ENCODE measurements at places on chromosomes 3 and 15.
A peak's percentile ranks its signal among the peaks of the same experiment; 100 is the strongest.

DNA sequence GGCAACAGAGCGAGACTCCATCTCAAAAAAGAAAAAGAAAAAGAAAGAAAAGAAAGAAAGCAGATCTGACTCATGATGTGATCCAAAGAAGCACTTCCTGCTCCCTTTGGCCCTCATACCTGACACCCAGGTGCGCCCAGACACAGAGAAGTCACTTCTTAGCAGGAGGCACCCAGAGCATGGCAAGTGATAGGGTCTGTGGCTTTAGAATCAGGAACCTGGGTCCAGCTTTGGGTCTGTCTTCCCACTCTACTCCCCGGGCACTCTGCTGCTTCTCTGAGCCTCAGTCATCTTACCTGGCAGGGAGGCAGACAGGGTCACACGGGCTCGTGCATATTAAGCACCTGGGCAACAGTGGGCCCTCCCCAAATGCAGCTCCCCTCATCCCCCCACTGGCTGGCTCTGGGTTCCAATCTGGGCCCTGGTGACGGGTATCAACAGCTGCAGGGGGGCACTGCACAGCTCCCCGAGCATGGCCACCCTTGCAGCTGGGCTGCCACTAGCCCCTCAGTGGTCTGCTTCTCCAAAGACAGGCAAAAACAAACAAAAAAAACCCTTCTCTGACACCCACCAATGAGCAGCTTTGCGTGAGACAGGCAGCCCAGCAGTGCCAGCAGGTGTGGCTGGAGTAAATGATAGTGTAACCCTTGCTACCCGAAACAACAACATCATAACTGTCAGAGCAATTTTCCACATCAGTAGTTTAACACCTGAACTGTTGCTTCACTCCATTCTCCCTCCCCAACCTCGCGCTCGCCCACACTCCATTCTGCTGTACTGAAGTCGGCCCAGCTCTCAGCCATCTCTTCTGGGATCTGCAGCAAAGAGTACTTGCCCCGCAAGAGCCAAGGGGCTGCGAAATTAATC, 99.8 kb downstream of the MEGF11 start:
- DNase-seq: no peak

GRCh38 chr3:143839980-143840379, 8.3 kb downstream of the SLC9A9 start:
- DNase-seq: no peak

DNA sequence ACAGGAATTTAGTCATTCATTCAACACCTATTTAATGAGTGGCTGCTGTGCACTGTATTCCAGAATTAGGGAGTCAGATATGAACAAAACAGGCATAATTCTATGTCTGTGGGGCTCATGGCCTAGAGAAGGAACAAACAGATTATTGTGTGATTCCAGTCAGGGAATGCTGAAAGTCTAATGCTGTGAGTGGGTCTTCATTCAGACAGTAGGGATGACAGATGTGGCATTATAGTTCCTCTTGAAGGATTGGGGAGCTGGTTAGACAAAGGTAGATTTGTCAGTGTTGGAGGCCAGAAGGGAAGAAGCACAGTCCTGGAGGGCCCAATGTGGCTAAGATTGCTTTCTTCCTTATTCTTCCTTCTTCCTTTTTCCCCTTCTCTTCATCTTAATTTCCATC, 226.4 kb upstream of the EIF1B start:
- DNase-seq: no peak

GRCh38 chr3:50890688-50891344, 216.1 kb downstream of the DOCK3 start:
- DNase-seq: no peak

DNA sequence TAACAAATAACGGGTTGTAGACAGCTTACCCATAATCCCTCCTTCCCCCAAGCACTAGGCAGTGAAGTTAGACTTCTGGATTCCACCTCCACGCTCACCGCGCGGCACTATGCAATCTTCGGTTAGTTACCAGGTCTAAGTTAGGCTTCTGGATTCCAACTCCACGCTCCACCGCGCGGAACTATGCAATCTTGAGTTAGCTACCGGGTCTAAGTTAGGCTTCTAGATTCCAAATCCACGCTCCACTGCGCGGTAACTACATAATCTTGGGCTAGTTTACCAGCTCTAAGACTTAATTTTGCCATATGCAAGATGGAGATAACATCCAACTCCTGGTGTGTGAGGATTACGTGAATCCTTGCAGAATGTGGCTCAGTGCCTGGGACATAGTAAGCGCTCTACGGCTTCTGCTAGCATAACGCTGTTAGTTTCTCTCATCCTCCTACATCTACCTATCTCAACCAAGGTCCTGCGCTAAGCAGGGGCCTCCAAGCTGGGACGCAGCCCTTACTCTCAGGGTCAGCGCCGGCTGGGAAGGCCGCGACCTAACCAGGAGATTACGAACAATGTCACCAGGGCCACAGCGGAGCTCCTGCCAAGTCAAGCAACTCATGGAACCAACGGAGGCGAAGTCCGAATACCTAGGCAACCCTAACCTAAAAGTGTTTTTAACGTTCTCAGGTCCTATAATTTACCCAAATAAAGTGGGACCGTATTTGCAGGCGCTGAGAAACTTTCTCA, 497 bp upstream of the RPLP1 start:
- DNase-seq: peak; percentile 41

DNA sequence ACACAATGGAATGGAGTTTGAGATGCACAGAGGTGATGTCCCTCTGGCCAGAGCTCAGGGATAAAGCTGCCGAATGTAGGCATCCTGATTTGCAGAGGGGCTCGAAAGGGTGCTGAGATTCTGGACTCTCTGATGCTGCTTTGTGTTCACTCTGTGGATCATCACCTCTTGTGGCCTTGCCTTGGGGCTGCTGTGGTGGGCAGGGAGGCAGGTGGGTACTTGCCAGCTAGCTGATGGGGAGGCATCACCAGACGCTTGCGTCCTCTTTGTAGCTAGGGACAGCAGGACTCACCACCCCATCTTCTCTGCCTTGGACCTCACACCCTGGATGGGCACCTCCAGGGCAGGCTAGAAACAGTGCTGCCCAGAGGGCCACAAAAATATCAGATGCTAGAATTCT, 14.6 kb upstream of the RASGRF1 start:
- no peak for DNase-seq

DNA sequence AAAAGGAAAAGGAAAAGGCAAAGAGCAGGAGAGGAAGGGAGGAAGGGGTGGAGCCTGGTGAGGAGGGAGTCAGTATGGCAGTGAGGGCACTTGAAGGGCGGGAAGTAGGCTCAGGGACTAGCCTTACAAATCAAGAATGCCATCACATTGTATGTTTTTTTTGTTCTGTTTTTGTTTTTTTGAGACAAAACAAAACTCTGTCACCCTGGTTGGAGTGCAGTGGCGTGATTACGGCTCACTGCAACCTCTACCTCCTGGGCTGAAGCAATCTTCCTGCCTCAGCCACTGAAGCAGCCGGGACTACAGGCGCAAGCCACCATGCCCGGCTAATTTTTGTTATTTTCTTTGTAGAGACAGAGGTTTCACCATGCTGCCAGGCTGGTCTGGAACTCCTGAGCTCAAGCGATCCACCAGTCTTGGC, 10.5 kb upstream of the PIK3CB start:
- DNase-seq: no peak

GRCh38 chr3:142072816-142073215, 76.5 kb downstream of the TFDP2 start:
- DNase-seq: no peak

GRCh38 chr15:92305343-92305742, 88.3 kb upstream of the ST8SIA2 start:
- no peak for DNase-seq

- no peak for DNase-seq
Observed at GRCh38 chr3:178655488-178655887, 119.3 kb downstream of the KCNMB2 start.

GRCh38 chr3:59795756-59796155, 745.9 kb upstream of the CFAP20DC start:
- no peak for DNase-seq

- no peak for DNase-seq
Observed at GRCh38 chr3:108479224-108479623, 31.2 kb downstream of the MYH15 start.

DNA sequence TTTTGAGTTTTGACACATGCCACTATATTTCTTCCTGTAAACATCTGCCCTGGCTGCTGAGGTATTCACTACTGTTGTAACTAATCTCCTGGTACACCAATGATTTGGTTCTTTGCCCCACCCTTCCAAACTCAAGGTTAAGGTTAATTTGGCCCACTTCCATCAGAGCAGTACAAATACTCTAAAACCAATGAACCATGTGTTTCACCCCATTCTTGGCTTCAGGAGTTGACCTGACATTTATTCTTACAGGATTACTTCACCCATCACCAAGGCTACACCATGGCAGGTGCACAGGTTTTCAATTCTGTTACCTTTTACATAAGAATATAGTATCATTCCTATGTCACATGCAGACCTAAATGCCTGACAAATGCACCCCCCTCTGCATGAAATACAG, 1179.9 kb downstream of the ZPLD1 start:
- no peak for DNase-seq

- DNase-seq: no peak
Observed at GRCh38 chr3:183181606-183182005, 19.1 kb upstream of the LAMP3 start.

DNA sequence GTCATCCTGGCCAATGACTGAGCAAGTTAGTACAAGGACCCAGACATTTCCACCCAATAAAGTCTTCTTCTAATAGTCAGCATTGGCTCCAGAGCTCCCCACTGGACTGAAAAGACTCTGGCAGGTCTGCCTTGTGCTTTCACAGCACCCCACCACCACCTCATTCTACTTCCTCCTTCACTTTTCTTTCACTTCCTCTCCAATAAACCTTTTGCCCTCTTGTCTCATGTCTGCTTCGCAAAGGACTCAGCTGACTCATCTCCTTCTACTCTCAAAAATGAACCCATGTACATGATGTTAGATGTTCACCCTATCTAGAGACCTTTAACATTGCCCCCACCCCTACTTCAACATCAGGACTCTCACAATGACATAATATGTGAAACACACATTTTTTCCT, 181.0 kb upstream of the PPP2R3A start:
- DNase-seq: no peak

Data from activated CD4-positive, alpha-beta T cell treated with anti-CD3 and anti-CD28 coated beads, Interleukin-2, Interleukin-6, amounts not matched to agents 100 ng/mL and 50 ng/mL, durations not matched to agents 16 hours and 8 hours (primary cell).